ENCODE measurements at places on chromosomes 13 and 19. TPM values are rescaled to one million over a fixed set of nuclear protein-coding genes. Genes with fewer than 3 reads are reported as not detected.

SIGLEC8 gene
- 0.59 TPM for total RNA-seq

OR7D2 gene
- total RNA-seq: not detected

KLF1 gene
- 1.7 TPM for total RNA-seq

KIR3DL2 gene
- not detected for total RNA-seq

PCDH17 gene
- 3.3 TPM for total RNA-seq

CACNG6 gene
- 0.79 TPM for total RNA-seq

SYCN gene
- not detected for total RNA-seq

ZNF761 gene
- 8.2 TPM for total RNA-seq

SULT2A1 gene
- total RNA-seq: not detected

ZNF85 gene
- 14.7 TPM for total RNA-seq

KPNA3 gene
- 28.3 TPM for total RNA-seq

LRRC63 gene
- total RNA-seq: 0.10 TPM

ZNF486 gene
- 12.8 TPM for total RNA-seq

LIPE gene
- total RNA-seq: 59.7 TPM

ZNF577 gene
- 16.3 TPM for total RNA-seq

CYP4F8 gene
- 1.8 TPM for total RNA-seq

ZNF880 gene
- 27.2 TPM for total RNA-seq

ZNF541 gene
- 0.10 TPM for total RNA-seq

ARRDC5 gene
- 0.10 TPM for total RNA-seq

AP1M1 gene
- 24.5 TPM for total RNA-seq

GRK1 gene
- not detected for total RNA-seq

CYP4F12 gene
- total RNA-seq: 8.1 TPM

LRG1 gene
- total RNA-seq: 0.79 TPM

Data from skin of body (tissue), 3 donors.